ENCODE measurements at places on chromosomes 12 and 14.
A peak's percentile ranks its signal among the peaks of the same experiment; 100 is the strongest.

GRCh38 chr12:122021193-122021821, 377 bp upstream of the BCL7A start:
- DNase-seq = no peak

GRCh38 chr14:23514644-23514957, 37.0 kb downstream of the ZFHX2 start:
- no peak for DNase-seq

DNA sequence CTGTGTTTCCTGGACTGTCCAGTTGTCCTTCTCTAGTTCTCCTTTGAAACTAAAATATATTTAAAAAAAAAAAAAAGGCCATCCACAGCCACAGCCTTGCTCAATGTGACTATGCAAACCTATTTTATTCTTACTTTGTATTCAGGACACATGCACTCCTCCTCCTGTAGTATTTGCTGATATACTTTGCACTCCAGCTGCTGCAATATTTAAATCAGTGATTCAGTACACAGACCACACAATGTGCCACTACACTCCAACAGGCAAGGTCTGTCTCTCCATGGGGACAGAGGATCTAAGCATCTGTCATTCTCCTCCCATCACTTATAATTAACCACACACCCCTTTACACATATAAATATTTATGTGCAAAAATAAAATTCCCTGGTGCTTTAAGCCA, 40.2 kb upstream of the CCDC196 start:
- no peak for DNase-seq

- no peak for DNase-seq
Measured at GRCh38 chr14:28744126-28744525, 22.5 kb upstream of the FOXG1 start.

- DNase-seq = peak; percentile 75
Measured at GRCh38 chr14:75720842-75721498, 59.9 kb downstream of the TTLL5 start.

DNA sequence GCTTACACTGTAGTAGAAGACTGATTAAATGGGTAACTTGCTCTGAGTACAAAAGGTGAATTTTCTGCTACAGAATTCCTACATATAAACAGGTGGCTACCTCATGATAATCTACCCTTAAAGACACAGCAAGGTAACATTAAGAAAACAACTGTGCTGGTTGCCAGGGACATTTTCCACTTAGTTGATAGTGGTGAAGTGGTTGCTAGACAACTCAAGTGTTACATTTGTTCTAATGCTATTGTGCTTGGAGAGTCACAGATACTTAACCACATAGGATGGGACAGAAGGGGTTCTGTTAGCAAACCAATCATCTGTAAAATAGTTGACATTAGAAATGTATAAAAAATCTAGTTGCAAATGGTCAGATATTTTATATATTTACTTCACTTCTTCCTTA, 870.3 kb upstream of the SEL1L start:
- DNase-seq = no peak

DNA sequence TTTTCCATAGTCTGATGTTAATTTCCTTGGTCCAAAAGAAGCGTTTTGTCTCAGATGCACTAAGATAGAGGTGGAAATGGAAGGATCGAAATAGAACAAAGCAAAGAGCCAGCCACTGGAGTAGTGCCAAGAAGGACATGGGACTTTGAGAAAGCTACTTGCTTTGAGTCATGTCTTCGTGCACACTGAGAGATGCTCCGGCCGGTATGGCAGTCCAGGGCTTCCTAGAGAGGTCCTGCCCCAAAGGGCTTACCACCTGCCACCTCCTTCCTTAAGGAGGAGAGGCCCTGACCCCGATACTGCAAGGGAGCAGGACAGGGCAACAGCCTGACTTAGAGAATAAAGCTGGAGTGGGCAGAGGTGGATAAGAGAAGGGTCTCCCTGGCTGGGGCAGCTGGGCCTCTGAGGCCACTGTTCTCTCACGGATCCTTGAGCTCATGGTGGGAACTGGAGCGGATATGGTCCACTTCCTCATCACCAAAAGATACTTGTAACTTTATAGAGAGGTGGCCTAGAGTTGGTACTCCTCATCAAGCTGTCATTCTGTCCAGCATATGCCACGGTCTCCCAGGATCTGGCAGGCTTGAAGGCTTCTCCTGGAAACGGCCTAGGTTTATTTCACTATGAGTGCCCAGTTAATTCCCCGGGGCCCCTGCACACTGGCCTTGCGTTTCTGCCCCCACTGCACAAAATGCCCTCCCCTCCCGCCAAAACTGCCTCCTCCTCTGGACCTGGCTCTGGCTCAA, 57.4 kb downstream of the FOXN3 start:
- DNase-seq = no peak

- no peak for DNase-seq
Measured at GRCh38 chr12:49779581-49779980, 38.2 kb downstream of the TMBIM6 start.

GRCh38 chr12:47757840-47758583, 668 bp downstream of the RAPGEF3 start:
- DNase-seq = no peak

GRCh38 chr12:68327896-68328295, 4.3 kb downstream of the MDM1 start:
- DNase-seq = no peak

GRCh38 chr14:71619472-71619871, 312.8 kb upstream of the RGS6 start:
- DNase-seq = no peak

DNA sequence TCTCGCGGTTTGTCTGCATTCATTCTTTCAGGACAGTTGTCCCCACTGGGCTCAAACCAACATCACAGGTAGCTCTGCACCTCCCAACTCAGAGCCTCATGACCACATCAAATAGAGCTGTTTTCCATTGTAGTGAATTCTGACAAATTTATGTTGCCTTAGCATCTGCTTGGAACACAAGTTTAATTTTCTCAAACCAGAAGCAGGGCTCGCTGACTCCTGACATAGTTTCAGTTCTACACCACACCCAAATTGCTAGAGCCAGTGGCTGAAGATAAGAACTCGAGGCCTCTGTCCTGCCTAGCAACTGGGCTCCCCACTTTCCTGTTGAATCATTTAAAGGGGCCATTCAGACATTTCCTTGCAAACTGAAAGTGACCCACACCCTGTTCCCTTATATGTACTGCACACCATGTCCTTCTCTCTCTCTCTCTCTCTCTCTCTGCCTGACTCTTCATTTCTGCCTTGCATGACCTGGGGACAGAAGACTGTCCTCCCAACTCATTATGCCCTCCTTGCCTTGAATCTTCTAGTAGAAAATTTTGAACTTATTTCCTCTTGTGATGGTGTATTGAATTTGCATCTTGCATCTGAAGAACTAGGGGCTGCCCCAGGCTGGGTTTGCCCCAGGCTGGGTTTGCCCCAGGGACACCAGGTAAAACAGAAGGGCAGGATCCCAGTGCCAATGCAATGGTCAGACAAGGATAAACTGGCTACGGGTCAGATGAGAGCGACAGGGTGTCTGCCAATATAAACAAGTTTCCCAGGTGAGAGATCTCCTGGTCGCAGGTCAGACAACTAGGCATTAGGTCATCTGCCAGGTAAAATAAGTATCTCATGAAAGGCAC, 9.7 kb upstream of the WSCD2 start:
- DNase-seq = no peak

DNA sequence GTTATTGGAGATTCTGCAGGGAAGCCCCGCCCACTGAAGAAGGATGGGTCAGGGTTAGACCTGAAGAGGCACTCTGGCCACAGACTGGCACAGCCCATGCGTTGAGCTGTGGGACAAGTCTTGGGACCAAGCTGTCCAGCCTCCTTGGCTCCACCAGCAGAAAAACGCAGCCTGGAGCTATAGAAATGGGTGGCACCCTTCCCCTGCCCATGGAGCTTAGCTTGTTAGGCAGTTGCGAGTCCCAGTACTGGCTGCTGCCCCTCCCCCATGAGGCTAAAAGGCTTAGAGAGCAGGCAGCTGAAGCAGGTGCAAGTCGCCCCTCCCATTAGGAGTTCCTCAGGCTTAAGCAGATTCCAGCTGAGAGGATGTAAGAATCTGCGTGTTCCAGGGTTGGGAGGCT, 1124.0 kb upstream of the TMEM132C start:
- DNase-seq = no peak

GRCh38 chr14:64733899-64734298, 29.7 kb downstream of the PLEKHG3 start:
- no peak for DNase-seq

- DNase-seq = no peak
Measured at GRCh38 chr12:49471557-49471956, 67.3 kb upstream of the KCNH3 start.

- DNase-seq = no peak
Measured at GRCh38 chr12:131565267-131566015, 145.4 kb upstream of the SFSWAP start.

DNA sequence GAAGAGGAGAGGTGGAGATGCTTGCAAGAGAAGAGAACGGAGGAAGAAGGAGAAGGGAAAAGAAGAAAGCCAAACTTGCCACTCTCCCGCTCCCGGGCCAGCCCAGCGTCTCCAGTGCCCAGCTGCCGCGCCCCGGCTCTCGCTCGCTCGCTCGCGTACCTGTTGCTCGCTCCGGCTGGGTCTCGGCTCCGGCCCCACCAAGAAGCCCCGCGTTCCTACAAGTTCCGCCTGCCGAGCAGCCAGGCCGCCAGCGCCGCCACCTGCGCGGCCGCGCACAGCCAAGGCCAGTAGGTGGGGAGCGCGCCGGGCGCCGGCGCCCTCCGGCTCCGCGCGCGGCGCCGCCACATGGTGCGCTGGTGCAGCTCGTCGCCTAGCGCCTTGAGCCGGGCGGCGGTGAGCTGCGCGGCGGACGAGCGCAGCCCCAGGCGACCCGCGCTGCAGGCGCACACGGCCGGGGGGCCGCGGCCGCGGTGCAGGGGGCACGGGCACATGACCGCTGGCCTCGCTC, 370 bp downstream of the HRK start:
- no peak for DNase-seq
